DMS 273 treated with DMSO at 0.1 percent for 48 hours (cell line): ENCODE measurements at places on chromosomes 3 and 15.
A peak's percentile ranks its signal among the peaks of the same experiment; 100 is the strongest.

GRCh38 chr3:130299531-130299930 lies 45.9 kb upstream of the COL6A5 start:
- DNase-seq: no peak

GRCh38 chr3:186319945-186320344 lies 42.1 kb downstream of the DGKG start:
- no peak for DNase-seq

GRCh38 chr3:113147681-113148261 lies 63.6 kb upstream of the BOC start:
- DNase-seq: peak; percentile 84

DNA sequence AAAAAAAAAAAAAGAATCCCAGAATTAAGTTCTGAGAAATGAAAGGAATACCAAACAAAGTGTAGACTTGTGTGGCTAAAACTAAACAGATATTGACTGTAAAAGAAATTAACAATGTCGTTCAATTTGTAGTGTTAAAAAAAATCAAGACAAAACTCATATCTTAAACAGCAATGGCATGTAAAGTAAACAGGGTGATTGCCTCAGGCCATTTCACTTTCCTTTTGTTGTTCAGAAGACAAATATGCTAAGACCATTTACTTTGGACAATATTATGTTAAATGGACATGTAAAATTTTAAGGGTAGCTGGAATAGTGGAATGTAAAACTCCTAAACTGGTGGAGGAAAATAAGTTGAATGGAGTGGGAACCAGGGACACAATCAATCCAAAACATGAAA lies 139.1 kb downstream of the RTP4 start:
- no peak for DNase-seq

DNA sequence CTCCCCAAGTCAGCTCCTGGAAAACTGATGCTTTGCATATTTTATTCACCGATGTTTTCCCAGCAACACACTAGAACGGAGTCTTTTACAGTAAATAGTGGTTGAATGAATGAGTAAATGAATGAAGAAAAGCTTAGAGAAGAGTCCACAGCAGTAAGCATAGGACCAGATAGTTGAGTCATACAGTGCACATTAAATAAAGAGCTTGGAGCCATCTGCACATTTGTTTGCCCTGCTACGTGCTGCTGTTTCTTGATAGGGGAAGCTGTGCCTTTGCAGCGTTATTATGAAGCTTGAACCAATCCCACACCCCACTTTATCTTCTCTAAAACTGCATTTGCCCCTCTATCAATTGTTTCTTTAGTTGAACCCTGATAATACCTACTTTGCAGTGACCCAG lies 1.2 kb downstream of the FAM98B start:
- no peak for DNase-seq

GRCh38 chr15:52331490-52332240 lies 36.1 kb upstream of the MYO5C start:
- no peak for DNase-seq

DNA sequence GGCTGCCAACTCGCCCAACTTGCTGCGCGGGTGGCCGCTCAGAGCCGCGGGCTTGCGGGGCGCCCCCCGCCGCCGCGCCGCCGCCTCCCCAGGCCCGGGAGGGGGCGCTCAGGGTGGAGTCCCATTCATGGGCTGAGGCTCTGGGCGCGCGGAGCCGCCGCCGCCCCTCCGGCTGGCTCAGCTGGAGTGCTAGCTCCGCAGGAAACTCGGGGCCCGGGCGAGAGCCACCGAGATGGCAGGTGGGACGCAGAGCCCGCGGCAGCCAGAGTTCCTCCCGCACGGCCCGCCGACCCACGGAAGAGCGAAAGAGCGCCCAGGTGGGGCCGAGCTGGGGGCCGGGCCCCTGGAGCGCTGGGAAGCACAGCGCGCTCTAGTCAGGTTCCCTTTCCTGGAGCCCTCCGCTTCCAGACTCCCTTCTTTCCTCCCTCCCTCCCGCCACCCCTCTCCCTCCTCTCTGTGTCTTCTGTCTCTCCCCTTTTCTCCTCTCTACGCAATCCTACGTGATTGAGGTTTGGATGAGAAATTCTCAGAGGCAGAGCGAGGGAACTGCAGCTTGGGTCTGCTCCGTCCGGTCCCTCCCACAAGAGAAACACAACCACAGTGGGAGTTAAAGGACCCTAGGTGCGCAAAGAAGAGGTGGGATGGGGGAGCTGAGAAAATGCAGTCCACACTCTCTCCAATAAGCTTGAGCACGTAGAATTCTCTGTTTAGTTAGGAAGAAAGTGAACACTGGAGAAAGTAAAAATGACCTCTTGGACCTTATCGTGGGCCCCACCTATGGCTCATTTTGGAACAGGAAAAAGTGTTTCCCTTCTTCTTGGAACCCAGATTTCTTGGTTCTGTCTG lies 317.3 kb downstream of the FGF12 start:
- peak; percentile 12 for DNase-seq

GRCh38 chr15:69666441-69666882 lies 213.8 kb downstream of the RPLP1 start:
- DNase-seq: no peak

DNA sequence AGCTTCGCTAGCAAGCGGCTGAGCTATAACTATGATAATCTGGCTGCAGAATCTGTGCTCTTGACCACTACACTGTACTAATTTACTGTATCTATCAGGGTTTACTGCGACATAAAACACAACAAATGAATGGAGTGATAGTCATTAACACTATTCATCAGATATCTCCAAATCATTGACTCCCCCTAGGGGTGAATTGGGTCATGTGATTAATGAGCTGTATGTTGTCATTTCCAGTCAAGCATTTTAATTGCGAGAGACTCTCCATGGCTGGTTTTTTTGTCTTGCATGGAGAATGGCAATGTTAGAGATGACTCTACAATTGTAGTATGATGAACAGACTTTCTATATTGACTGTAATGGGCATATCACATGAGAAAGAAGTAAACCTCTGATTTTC lies 10.5 kb upstream of the TM4SF18 start:
- DNase-seq: no peak
